A172 (cell line): ENCODE measurements at places on chromosomes 3 and 15. TPM values are rescaled to one million over a fixed set of nuclear protein-coding genes. Genes with fewer than 3 reads are reported as not detected.

- DNase-seq = no peak
Observed at GRCh38 chr3:83683937-83684598, 1274.7 kb upstream of the CADM2 start.

DNA sequence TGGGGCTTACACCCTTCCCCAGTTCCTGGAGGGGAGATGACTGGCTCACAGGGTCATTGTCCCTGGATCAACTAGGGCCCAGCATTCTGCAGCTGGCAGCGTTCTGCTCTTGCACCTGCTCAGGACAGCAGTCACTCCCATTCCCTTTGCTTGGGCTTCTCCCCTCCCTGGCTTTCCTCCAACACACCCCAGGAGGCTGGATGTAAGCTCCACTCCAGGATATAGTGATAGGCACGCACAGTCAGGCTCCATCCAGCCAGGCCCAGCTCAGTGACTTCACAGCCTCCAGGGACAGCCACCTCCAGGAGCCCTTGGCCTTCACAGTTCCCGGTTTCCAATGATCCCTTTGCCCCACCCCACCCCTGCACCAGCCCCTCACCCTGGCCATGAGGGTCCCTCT is 1.9 kb downstream of the SPTBN5 start:
- no peak for DNase-seq

Gene HESX1
- total RNA-seq = 1.1 TPM in 1 of 2 replicates, not detected in the other

GRCh38 chr15:77085297-77085696 is 14.4 kb upstream of the TSPAN3 start:
- DNase-seq = peak; percentile 60

Gene CAV3
- total RNA-seq = 0.24 TPM in 1 of 2 replicates, not detected in the other

DNA sequence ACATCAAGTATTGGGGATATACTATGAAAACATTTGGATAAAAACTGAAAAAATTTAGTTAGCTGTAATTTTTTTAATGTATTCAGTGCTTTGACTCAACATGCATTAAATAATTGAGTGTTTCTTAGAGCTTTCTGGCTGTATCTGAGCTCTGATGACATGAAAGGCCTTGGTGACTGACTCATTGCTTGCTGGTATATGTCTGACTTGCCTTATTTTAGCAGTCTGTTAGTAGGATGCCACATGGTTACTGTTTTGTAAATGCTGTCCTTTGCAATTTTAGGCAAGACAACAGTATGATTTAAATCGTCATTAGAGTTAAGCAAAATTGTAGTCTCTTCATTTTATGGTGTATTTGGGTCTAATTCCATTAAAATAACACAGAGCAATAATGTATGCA is 199.2 kb downstream of the GHSR start:
- no peak for DNase-seq

Gene MKRN2OS
- not detected in 2 replicates for total RNA-seq

DNA sequence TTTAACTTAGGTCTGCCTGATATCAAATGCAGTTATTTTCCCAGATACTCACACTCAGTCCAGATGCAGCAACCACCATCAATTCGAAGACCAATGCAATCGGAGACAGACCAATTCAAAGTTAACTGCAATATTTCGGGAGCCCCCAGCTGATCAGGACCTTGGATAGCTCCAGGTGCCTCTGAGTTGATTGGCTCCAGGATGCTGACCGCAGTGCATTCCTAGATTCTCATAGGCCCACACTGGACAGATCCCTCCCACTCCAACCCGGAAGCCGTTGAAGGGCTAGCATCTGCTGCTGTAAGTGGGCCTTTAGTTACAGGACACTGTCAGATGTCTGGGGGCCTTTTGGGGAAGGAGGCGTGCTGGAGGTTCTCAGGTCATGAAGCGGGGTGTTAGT is 89.5 kb upstream of the ATP2B2 start:
- DNase-seq = peak; percentile 84

- no peak for DNase-seq
Observed at GRCh38 chr3:170585937-170586310, at the start of gene SLC7A14. SLC7A14 (minus strand) TSS chr3:170586075; CDS start chr3:170526936, 59,139 bp downstream.

Gene KBTBD13
- not detected in 2 replicates for total RNA-seq
